ENCODE measurements at places on chromosomes 7 and 10. TPM values are rescaled to one million over a fixed set of nuclear protein-coding genes. Genes with fewer than 3 reads are reported as not detected.

- DNase-seq: no peak
Observed at GRCh38 chr10:113294868-113295267, 258.0 kb upstream of the HABP2 start.

GAD2 gene
- total RNA-seq: not detected

GRCh38 chr7:101536232-101536631, 92.9 kb downstream of the MYL10 start:
- DNase-seq: no peak

DNA sequence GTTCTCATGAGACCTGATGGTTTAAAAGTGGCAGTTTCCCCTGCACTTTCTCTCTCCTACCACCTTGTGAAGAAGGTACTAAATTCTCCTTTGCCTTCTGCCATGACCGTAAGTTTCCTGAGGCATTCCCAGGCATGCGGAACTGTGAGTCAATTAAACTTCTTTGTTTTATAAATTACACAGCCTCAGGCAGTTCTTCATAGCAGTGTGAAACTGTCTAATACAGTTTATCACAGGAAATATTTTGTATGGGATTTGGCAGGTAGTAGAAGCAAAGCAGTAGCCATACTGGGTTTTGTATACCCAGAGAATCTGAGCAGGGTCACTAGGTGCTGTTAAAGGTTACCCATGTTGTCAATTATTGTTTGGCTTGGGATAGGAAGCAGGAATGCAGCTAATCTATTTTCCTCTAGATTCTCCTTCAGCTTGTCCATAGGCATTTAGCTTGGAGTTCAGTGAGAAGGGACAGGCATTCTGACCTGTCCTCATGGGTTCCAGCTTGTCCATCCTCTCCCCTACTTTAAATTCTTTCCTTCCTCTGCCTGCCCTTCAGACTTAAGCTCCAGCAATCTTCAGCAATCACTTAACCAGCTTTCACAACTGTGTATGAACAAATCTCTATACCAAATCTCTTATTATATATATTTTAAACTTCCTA, 186.7 kb downstream of the PCLO start:
- no peak for DNase-seq

DNA sequence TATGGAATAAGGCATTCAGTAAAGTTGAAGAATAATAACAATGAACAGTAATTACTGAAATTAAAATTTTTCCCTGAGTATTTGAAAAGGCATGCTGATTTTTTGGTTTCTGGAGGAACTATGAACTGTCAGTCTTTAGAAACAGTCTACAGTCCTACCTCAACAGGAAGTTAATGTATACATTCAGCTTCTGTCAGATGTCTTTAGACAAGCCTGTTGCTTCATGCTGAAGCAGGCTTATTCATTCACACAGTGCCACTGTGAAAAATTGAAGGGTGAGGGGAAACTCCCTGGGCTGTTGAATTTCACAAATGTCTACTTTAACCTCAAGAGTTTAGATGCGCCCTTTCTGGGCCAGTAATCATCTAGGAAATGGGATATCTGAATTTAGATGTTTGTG, 3.5 kb downstream of the NRF1 start:
- DNase-seq: no peak

NRG3 gene
- 14.6 TPM for total RNA-seq

- DNase-seq: no peak
Observed at GRCh38 chr7:21868576-21868850, 77.2 kb downstream of the CDCA7L start.

OPN4 gene
- not detected for total RNA-seq

- no peak for DNase-seq
Observed at GRCh38 chr10:14477408-14477710, 146.6 kb upstream of the FRMD4A start.

- DNase-seq: no peak
Observed at GRCh38 chr10:116490028-116490662, 55.6 kb upstream of the PNLIP start.

DNA sequence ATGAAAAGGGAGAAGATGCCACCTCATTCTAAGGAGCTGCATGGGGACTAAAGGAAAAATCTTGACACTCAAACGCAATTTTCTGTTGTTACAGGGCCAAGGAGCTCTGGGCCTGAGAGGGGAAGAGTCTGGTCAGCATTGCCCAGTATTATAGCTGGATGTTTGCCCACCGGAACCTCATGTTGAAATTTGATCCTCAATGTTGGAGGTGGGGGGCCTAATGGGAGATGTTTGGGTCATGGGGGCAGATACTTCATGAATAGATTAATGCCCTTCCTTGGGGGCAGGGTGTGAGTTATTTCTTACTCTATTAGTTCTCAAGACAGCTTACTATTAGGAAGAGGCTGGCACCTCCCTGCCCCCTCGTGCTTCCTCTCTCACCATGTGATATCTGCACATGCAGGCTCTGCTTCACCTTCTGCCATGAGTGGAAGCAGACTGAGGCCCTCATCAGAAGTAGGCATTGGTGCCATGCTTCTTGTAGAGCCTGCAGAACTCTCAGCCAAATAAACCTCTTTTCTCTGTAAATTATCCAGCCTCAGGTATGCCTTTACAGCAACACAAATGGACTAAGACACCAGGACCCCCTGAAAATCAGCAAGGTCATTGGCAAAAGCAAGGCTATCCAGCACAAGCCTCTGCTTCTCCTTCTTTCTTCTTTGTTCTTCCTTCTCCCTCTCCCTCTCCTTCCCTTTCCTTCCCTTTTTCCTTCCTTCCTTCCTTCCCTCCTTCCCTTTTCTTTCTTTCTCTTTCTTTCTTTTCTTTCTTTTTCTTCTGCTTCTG, 15.1 kb downstream of the GCK start:
- DNase-seq: no peak

DNA sequence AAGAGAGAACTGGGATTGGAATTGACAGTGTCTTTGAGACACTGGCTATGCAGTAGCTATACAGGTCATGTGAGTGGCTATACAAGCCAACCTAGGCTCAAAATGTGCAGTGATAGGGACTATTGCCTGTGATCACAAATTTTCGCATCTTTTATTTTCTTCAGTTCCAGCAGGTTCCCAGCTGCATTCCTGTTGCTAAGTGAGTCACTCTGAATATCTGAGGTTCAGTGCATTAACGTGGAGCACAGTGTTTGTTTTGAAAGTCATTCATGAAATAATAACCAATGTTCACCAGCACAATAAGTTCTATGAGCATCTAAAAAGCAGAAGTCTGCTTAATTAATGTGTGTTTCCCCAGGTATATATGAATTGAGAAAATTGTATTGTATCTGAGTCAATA, 1236.0 kb upstream of the CELF2 start:
- DNase-seq: no peak

GRCh38 chr10:85124603-85125051, 796.2 kb downstream of the CCSER2 start:
- no peak for DNase-seq

GRCh38 chr10:49359349-49360270, 36.3 kb downstream of the DRGX start:
- DNase-seq: no peak

ITGB1 gene
- 596 TPM for total RNA-seq

H2AZ2 gene
- 157 TPM for total RNA-seq

VWC2 gene
- total RNA-seq: 0.23 TPM

PHYH gene
- 71.2 TPM for total RNA-seq

GRCh38 chr10:11724938-11725776, 17.0 kb upstream of the ECHDC3 start:
- DNase-seq: no peak

SPDYE1 gene
- total RNA-seq: not detected

NUTM2A gene
- 0.58 TPM for total RNA-seq

DNA sequence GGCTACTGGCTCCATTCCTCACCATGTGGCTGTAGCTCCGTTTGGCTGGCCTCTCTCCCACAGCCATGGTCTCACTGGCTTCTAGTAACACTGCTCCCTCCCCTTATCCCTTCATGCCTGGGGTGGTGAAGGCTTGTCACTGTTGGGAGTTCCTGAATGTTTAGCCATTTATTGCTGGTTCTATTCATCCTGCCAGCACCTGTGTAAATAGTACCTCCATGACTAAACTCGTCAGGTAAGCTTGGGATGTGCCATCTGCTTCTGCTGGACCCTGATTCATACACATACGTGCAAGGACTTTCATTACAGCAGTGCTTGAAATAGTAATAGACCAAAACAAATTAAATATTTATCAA, 61.6 kb downstream of the CCDC71L start:
- no peak for DNase-seq

MGAM2 gene
- total RNA-seq: 2.6 TPM

OR13A1 gene
- total RNA-seq: not detected

DNA sequence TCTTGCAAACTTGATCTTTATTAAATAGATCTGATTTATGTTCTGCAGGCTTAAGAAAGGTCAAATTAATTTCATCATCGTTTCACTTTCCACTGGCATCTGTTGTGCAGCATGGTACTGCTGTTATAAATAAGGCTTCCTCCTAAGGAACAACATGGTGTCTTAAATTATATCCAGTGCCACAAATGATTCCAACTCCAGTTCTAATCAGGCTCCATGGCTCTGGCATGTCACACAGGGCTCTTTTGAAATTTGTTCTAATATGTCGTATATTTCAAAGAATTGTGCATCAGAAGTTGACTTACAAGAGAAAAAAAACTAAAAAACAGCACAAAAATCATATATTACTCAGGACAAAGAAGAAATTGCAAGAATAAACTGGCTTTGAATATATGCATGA, 1090.8 kb upstream of the CELF2 start:
- no peak for DNase-seq

Data from mucosa of gallbladder (tissue), 1 donor.